ENCODE measurements at places on chromosomes 1 and 21.

DNA sequence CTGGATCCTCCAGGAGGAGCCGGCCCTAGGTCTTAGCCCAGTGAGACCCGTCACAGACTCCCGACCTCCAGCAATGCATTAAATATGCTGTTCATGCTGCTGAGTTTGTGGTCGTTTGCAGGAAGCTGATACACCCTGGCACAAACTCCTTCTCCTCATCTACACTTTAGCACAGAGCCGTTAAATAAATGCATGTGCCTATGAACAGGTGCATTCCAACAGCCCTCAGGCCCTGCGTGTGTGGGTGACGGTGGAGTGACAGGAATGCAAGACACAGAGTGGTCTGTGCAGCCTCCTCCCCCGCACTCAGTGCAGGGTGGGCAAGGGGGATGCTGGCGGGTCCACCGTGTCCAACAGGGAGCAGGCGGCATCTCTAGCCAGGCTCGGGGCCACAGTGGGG is 106.6 kb upstream of the TMPRSS2 start:
- DNase-seq = no peak

- DNase-seq = no peak
These were observed 1029.0 kb upstream of the B3GALT2 start for GRCh38 chr1:194215448-194215847.

DNA sequence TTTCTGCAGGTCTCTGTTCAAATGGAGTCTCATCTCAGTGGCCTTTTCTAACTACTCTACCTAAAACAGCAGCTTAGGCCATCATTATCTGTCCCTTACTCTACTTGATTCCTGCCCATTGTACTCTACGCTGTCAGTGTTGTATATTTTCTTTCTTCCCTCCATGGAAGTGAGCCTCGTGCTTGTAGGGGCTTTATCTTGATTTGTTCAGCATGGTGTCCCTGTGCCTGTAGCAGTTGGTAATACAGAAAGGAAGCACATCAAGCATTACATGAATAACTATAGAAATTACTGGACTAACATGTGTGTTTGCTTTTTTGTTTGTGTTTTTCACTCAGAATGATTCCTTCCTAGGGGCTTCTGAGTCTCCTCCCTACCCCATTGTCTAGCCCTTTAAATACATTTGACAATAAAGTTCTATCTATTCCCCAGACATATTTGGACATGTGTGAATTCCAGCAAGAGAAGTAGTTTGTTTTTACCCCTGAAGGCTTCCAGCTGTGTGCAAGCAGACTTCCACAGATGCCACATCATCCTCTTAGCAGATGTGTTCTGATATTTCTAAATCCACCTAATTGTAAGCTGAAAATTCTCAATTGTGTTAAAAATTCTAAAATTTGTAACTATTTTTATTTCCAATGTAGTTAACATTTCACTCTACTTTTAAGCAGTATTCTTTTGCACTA is 40.3 kb downstream of the PRMT2 start:
- no peak for DNase-seq

GRCh38 chr1:27623327-27624212 is 11.4 kb downstream of the FGR start:
- no peak for DNase-seq

GRCh38 chr1:119068427-119068826 is 72.0 kb downstream of the WARS2 start:
- DNase-seq = no peak

DNA sequence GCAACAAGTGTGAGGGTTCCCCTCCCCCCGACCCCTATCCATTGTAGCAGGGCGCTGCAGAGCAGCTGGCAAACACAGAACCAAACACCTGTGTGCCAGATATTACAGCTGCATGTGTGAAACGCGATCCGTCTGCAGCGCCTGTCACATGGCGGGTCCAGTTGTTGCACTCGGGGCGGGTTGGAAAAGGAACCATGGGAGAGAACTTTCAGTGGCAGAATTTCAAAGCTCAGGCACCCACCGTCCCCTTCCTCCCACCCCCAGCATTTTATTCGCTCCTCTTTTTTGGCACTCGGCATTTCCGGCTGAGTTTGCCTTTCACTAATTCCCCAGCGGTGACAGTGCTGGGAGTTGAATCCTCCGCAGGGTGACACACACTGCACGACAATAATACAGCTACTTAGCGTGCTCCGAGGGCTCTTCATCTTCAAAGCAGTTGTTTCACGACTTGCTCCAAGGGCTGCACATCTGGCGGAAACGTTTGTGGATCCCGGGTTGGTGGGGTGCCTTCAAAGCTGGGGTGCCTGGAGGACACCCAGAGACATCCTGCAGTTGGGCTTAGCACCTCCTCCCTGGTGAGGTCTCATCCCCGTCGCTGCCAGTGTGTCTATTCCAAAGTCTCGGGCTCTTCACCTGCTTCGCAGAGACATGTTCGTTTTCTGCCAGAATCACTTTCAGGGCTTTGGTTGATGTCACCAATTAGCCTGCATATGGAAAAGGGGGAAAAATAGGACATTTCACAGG is 180.7 kb downstream of the ZBTB18 start:
- DNase-seq = peak; percentile 79

- no peak for DNase-seq
These were observed 13.3 kb downstream of the ARHGEF19 start for GRCh38 chr1:16199157-16199501.

GRCh38 chr1:24714859-24715520 is 30.3 kb upstream of the CLIC4 start:
- DNase-seq = no peak

DNA sequence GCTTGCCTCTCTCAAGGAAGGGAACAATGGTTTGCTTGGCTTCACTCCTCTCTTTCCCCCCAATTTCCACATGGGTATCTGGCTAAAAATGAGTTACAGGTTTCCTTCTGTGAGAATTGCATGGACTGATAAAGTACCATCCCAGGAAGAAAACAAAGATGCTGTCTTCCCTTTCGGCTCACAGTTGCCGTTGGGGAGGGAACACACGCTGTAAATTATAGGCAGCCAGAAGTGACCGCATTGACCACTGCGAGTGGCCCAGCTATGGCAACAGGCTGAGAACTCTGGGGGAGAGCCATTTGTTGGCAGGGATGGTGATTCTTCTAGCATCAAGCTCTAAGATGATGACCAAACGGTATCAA is 2.9 kb downstream of the RUNX1 start:
- no peak for DNase-seq

DNA sequence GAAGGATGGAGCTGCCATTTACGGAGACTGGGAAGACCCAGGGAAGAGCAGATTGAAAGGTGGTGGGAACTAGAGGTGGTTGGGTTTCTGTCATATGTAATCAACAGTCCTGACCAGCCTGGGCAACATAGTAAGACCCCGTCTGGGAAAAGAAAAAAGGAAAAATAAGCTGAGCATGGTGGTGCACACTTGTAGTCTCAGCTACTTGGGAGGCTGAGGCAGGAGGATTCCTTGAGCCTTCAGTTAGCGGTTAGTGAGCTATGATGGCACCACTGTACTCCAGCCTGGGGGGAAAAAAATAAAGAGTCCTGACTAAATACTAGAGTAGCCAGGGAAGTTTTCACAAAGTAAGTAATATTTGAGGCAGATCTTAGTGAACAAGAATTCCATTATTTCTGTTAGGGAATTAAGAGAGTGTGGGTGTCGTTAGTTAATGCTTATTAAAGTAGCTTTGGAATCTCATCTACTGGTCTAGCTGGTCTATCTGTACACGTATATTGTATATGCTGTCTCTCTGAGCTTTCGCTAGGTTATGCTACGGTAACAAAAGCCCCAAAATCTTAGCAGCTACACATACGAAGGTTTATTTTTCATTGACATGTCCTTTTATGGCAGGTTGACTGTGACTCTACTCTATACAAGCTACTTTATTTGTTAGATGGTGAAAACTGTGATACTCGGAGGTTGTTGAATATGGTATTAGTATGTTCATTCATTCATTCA is 4.4 kb downstream of the NBPF1 start:
- DNase-seq = peak; percentile 11

GRCh38 chr1:201946224-201946908 is at the start of gene LMOD1:
Gene LMOD1 (minus strand): TSS chr1:201946548. CDS start chr1:201946340, 208 bp downstream.
- peak; percentile 64 for DNase-seq

DNA sequence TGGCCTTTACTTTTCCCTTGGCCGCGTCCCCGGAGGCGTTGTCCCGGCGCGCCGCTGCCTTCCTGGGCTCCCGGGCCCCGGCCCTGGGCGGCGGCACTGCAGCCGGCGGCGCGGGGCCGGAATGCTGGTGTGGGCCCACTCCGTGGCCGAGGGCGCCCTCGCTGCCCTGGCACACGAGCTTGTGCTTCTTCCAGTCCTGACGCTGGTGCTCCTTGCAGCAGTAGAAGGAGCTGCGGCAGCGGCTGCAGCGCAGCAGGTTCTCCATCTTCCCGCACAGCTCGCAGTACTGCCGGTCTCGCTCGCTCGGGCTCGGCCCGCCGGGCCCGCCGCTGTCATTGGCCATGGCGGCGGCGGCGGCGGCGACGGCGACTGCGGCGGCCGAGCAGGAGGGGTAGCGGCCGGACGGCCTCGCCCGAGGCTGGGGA is 529 bp downstream of the EGLN1 start:
- peak; percentile 57 for DNase-seq

GRCh38 chr1:81377406-81377805 is 423.3 kb upstream of the ADGRL2 start:
- peak; percentile 16 for DNase-seq

GRCh38 chr1:75392278-75392677 is 218.6 kb downstream of the SLC44A5 start:
- DNase-seq = no peak

DNA sequence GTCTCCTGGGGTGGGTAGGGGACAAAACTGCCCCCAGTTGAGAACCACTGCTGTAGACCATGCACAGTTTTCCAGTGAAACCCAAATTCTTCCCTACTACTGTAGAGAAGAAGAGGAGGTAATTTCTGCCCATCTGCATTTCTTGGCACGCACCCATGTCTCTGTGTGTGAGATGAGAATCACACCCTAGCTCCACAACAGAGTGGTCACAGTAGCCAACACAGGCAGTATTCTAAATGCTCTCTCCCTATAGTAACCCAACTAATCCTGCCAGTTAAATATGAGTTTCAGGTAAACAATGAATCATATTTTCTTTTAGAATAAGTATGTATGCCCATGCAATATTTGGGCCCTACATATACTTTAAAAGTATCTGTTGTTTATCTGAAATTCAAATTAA is 1.2 kb upstream of the CAPN2 start:
- peak; percentile 95 for DNase-seq

DNA sequence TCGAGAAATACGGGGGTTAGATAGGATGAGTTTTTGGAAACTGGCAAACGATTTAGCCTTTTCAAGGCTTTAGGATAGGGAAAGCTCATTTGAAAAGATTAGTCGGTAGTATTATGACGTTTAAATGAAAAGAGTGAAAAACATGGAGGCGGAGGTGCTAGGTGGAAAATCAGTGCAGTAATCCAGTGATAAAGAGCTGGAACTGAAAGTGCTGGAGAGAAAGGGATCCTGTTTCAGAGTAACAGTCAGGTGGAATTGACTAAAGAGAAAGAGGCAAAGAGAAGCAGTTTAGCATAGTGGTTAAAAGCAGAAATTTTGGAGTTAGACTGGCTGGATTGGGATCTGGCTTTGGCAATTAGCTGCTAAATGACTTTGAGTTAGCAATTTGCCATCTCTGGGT is 945 bp downstream of the WDR3 start:
- no peak for DNase-seq

DNA sequence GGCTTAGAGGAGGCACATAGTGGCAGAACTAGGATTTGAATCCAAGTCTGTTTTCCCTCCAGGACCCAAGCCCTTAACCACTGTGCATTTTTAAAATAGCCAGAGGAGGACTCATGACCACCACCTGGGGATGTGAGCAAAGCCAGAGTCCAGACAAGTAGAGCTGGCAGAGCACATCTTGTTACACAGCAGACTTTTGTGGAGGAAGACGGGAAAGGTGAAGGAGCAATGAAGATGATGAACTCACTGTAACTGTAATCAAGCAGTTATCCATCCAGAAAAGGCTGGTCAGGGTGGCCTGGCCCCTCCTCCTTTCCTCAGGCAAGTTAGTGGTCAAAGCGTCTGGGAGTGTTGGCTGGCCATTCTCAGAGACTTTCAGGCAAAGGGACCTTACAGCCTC is 50.9 kb downstream of the SLC44A3 start:
- no peak for DNase-seq

- DNase-seq = no peak
These were observed 16.5 kb downstream of the TNFRSF1B start for GRCh38 chr1:12183095-12183794.

DNA sequence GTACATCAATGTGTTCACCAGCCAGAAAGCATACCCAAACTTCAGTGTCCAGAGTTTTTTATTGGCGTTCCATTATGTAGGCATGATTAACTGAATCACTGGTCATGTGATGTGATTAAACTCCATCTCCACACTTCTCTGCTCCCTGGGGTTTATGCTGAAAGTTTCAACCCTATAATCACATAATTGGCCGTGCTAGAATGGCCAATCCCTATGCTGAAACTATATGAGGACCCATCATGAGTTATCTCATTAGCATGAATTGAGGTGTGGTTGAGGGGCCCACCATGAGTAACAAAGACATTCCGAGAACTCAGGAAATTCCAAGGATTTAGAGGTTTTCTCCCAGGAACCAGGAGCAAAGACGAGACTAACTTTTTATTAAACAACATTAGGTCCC is 31.8 kb upstream of the FBXO28 start:
- no peak for DNase-seq

DNA sequence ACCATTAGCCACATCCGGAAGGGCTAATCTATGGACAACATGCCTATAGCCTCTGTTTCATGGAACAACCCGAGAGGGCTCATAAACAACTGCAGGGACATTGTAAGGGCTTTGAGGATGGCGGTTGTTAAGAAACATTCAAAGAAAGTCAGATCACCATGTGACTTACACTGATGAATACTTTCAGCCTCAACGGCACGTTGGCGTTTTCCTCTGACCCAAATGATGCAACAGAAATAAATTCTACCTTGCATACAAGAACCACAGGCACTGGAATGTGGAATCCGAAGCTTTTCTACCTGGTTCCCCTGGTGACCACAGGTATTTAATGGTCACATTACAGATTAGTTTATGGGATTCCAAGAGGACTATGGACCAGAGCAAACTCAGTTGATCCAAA is 107.0 kb downstream of the CLIC6 start:
- DNase-seq = peak; percentile 85

DNA sequence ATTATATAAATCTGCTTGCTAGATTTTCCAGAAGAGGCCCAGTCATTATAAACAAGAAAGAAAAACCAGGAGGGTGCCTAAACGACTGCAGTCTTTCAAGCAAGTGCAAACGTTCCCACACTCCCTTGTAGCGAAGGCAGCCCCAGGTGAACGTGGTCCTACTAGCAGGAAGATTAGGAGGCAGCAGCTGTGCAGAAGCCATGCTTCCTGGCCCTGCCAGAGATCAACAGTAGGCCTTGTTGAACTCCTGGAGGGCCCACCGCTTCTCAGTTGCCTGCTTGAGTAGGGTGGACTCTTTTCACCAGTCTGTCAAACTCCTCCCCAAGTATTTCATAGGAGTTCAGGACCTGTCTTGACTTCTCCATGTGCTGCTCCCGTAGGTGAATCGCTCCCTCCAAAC is 163.0 kb upstream of the GORAB start:
- DNase-seq = no peak

Data from PC-3 (cell line).